ENCODE measurements at places on chromosomes 5 and 9.

DNA sequence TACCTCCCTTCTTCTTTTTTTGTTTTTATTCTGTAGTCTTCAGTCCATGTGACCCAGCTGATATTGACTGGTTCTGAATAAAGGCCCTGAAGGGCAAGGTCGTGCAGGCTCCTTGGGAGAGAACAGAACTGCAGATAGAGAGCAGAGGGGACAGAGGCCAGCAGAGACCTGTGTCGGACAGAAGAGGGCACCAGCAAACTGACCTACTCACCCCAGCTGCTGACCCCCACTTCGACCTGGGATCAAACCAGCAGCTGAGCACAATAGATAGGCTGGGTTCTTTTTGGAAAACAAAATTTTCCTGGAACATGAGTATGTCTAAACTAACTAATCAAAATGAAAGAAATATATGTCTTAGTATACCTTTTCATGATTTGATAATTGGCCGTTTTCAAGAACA lies 695.1 kb downstream of the NR2F1-AS1 start:
- no peak for DNase-seq

DNA sequence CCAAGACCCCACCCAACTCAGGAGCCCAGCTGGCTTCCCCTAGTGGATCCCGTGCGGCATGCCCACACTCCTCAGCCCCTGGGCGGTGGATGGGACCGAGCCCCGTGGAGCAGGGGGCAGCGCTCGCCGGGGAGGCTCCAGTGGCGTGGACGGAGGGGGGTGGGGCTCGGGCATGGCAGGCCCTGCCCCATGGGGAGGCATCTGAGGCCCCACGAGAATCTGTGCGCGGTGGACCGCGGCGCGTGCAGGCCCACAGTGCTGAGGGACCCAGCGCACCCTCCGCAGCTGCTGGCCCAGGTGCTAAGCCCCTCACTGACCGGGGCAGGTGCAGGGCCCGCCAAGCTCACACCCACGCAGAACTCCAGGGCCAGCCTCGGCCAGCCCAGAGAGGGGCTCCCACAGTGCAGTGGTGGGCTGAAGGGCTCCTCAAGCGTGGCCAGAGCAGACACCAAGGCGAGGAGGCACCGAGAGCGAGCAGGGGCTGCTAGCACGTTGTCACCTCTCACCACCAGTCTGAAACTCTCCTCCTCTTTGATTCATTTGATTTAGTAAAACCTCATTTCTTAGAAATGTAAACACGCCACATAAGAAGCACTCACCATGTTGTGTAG lies 25.6 kb downstream of the RNF130 start:
- no peak for DNase-seq

DNA sequence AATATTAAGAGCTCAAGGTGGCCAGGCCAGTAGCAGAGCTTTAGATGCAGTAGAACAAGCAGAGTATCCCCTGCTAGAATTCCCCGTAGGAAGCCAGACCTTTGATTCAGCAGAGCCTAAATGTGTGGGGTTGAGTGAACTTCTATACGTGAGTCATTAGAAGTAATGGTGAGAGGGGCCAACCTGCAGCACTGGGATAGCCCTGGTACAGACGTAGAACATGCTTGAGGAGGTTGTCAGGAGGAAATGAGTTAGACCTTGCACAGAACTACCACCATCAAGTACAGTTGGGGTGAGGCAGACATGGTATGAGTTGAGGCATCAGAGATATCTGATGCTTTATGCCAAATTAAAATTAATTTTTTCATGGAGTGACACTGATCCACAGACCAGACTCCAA lies 42.0 kb downstream of the PDCD1LG2 start:
- DNase-seq = no peak

GRCh38 chr5:174327896-174328295 lies 282.4 kb downstream of the NSG2 start:
- no peak for DNase-seq

DNA sequence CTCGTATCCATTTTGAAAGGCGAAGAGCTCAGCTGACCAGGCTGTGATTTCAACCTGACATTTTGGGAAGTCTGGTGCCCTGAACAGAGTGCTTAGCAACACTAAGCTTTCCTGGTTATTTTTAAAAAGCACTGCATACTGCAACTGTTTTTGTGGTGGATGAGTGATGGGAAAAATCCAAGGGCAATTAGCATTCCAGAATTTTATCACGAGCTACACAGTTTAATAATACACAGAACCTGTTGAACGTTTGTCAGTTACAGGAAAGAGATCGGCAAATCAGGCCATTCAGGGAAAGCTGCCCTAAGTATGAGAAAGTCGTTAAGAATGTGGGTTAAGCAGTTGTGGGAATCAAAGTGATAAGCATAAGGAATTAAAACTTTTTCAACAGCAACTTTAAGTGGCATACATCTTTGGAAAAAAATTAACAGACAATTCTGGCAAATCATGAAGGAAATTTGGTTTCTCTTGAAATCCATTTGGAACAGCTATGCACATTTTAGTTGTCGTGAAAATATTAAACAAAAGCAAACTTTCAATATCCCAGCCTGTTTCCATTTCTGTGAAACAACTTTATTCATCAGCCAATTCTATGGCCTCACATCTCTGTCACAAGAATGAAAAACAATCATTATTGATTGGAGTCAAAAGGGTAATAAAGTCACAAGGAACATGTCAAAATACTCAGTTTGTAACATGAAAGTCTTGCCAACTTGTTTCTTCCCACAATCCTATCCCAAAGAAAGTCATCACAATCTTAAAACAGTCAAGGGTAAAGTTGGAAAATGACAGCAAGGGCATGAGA lies 25.7 kb downstream of the PUM3 start:
- DNase-seq = no peak

DNA sequence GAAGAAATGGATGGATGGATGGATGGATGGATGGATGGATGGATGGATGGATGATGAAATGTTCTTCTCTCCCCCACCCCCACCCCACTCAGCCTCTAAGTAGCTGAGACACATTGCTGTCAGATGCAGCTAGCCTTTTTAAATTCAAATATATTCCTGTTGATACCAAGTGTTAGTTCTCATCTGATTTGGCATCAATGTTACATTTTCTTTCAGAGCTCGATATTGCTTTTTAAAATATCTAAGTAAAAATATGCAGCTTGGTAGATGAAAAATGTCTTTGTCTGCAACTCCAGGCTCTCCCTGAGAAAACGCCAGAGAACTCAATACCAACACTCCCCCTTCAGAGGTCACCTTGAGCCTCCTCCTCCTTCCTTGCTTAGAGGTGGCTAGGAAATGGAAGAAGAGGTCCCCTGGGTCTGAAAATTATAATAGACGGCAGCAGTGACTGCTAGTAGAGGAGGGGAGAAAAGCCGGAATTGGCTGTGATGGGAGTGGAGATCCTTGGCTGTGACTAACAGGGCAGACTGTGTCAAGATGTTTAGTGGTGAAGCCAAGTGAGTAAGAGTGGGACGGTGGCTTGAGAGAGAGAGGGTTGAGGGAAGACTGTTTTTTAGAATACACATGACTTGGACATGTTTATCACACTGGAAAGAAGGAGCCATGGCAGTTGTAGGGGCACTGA lies 156.0 kb downstream of the ZNF462 start:
- no peak for DNase-seq

DNA sequence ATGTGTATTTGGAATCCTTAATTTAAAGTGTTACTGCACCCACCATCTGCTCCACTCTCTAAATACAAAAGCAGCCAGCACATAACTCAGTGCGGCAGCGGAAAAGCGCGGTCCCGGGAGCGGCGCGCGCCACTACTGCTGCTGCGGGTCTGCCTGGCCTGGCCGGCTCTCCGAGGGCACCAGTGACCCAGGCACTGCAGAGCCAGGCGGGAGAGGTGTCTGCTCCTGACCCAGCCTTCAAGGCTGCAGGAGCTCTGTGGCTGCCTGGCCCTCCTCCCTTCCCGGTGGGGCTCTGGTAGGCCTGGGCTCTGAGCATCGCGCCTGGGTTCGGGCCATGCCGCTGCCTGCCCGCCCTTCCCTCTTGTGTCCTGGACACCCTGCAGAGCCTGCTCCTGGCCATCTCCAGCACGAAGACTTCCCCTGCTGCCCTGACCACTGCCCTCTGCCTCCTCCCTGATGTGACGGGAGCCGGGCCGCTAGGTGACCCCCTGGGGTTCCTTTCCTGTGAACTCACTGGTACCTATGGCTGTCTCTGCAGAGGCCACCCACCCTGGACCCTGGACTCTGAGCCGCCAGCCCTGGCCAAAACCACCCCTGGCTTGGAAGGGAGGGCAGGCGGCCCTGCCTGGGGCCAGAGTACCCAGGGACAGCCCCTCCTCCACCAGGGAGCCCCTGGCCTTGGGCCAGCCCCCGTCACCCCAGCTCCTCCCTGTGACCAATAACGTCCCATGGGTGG lies 32.8 kb upstream of the UBAC1 start:
- DNase-seq = no peak

DNA sequence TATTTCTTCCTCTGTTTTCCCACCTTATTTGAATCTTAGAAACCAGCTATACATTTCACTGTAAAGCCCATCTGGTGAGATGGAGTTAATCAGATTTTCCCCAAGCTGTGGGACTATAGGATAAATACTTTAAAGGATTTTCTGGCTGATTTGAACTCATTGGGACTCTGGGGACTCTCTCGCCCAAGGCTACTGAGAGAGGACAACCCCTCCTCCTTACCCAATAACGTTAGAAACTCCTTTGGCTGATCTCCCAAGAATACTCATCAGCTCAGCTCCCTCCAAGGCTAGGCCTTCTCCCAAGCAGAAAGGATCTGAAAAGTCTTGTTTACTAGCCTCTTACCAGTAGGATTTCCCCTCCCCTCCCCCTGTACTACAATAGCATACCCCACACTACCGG lies 1.5 kb upstream of the GLRA1 start:
- no peak for DNase-seq

DNA sequence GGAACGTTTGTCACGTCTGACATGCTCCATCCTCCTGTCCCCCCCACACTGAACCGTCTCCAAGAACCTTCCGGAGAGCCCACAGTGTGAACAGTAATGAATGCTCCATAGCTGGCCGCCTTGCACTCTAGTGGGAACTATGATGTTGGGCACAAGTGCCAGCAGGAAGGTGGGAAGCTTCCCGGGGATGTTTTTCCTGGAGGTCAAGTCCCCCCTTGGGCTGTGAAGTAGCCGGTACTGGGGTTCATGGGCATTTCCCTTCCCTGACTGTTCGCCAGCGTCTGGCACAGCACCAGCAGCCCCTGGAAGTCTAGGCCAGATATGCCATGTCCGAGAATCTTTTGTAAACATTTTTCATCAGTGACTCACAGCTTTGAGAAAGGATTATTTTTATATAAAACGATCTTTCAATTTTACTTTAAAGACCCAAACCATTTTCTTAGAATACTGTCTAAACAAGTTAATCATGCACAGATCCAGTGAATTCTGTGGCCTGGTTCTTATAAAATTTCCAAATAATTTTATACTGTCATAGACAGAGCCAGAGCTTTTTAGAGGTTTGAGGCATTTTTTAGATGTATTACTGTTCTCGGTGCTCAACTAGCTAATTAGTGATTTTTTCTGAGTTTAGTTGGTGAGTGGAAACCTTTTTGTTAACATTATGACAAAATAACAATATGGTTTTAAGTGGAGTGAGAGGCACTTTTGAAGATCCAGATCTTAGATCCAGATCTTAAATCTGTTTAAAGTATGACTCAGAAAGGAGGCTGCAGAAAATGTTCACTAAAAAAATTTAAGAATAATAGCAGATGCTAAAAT lies 11.6 kb downstream of the ABL1 start:
- no peak for DNase-seq

GRCh38 chr5:133531178-133531577 lies 81.2 kb downstream of the FSTL4 start:
- DNase-seq = no peak

DNA sequence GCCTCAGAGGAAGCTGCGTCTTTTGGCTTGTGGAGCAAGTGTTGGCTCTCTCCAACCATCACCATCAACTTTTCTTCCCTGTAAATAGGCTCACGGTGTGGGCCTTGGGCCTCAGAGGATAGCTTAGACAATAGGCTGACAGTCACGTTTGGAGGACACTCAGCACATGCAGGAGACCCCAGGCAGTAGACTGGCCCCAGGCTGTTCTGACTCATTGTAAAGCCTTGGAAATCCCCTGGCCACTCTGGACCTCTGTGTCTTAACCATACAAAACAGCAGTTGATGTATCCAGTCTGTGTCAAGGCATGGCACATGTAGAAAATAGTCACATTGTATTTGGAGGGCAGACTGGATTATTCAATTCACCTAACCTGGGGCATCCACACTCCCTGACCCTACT lies 18.6 kb downstream of the CD74 start:
- no peak for DNase-seq

DNA sequence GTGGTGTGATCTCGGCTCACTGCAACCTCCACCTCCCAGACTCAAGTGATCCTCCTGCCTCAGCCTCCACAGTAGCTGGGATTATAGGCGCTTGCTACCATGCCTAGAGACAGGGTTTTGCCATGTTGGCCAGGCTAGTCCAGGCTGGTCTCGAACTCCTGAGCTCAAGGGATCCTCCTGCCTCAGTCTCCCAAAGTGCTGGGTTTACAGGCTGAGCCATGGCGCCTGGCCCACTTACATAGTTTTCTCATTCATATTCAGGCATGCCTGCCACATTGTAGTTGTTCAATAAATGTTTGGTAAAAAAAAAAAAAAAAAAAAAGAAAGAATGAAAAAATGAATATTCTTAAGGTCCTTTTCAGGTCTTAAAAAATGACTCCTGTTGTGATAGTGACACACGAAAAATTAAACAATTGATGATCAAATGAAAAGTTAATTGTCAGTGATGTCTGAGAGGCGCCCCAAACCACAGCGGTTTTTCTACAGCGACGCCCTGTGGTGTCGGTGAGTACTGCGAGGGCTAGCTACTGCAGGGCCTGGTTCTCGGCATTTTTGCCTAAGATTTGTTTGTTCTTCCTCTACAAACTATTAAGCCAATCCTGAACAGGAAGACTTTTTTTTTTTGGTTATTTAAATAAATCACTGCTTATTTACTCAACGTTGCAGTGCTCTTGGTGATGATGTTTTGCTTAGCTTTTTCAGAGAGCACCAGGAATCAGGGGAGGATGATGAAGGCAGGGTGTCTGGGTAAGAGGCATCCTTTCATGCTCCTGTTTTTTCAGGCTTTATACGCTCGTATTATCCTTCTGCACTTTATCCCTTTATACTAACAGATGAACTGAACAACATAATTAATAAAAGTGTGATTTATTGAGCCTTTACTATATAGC lies 67.0 kb upstream of the DPYSL3 start:
- DNase-seq = no peak

DNA sequence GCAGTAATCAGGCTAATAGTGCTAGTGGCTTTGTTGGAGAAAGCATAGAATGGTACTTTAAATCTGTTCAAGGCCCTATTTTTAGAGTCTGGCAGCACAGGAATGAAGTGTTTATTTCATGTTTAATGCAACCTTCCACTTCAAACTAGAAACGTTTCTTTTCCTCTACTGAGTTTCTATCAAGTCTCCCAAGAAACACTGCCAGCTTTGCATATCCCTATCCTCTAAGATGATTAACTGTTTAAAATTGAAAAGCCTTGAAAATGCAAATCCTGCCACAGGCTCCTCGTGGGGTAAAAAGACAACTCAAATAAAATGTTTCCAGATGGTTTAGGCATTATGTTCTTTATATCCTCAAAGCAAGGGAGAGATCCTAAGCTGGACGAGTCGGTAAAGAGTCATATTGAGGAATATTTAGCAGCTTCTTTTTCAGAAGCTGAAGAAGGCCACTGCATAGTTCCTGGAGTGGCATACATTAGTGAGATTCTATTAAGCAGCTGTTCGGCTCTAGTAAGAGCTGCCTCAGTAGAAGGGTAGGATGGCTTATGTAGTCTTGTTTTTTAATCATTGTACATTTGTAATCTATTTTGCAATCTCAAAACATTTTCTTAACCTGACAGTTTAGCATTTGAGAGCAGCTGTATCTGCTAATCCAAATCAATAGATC lies 251.2 kb downstream of the CHSY3 start:
- no peak for DNase-seq
